Ecto neural progenitor cell (in vitro differentiated cells): ENCODE measurements at places on chromosomes 13 and 19.

GRCh38 chr19:5016781-5017180 is 47.9 kb downstream of the KDM4B start:
- no peak for DNase-seq

DNA sequence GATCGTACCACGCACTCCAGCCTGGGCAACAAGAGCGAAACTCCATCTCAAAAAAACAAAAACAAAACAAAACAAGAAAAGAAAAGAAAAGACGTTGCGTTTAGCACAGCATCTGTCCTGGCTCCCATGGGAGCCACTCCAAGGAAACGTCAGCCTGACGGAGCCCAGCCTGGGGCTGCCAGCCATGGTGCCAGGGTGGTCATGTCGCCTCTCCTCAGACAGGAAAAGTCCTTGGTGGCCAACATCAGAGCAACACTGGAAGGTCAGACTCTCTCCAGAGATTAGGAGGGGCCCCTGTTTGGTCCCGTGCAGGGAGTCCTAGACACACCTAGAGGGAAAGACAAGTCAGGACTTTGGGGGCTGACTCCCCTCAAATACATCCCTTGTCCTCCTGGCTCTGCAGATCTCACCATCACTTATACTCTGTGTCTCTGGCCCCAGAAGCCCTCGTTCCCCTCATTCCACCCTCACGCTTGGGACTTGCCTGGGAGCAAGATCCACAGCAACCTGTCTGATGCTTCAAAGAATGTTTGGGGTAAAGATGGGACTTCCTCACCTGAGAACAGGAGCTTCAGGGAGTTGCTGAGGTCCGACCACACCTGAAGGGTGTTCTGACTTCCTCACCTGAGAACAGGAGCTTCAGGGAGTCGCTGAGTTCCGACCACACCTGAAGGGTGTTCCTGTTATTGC is 9.3 kb downstream of the LILRA4 start:
- DNase-seq: no peak

DNA sequence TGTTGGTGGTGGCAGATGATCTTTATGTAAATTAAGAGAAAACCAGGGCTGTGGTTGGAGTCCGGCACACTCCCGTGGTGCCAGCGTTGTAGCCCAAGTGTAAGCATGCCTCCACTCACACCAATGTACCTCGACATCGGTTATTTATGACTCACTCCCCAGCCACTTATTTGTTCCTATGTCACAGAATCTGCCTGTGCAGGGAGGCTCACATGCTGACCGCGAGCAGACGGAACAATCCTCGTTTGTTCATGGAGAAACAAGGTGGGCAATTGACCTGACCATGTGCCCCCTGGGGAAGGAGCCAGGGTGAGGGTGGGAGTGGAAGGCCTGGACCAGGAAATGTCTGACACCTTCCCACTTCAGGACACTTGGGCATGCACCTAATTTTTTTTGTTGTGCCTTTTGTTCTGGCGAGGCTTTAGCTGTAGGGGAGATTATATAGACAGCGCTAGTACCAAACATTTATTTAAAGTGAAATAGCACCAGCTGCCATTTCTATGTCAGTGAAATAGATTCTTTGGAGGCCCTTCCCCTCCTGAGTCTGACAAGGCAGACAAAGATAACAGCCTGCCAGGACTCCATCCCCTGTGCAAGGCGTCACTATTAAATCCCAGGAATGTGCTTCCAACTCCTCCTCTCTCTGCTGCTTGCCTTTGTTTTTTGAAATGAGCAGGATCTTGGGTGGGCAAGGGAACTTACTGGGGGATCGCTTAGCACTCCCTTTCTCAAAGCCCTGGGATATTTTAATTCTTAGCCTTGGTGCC is 394.2 kb downstream of the FGF9 start:
- no peak for DNase-seq

DNA sequence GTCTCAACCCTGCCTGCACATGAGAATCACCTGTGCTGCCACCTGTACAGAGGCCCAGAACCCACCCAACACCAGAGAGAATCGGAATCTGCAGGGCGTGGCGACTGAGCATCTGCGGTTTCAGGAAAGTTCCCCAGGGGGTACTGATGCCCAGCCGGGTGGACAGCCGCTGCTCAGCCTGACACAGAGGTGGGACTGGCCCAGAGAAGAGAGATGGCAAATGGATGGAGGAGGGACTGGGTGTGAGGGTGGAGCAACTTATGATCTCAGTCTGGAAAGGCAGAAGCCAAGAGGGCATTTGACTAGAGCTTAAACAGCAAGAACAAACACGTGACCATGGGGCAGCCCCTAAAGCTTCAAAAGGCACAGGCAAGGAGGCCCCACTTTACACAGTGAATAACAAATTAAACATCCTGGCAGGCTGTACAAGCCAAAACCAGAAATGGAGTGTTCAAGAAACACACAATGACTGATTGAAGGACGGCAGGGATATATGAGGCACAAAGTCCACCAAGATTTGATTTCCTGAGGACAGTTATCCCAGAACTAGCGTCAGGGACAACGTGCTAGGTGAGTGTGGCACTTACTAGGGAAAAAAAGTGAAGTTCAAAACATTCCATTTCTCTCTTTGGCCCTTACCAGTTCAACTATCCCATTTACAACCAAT is 3.1 kb downstream of the RANBP3 start:
- no peak for DNase-seq

DNA sequence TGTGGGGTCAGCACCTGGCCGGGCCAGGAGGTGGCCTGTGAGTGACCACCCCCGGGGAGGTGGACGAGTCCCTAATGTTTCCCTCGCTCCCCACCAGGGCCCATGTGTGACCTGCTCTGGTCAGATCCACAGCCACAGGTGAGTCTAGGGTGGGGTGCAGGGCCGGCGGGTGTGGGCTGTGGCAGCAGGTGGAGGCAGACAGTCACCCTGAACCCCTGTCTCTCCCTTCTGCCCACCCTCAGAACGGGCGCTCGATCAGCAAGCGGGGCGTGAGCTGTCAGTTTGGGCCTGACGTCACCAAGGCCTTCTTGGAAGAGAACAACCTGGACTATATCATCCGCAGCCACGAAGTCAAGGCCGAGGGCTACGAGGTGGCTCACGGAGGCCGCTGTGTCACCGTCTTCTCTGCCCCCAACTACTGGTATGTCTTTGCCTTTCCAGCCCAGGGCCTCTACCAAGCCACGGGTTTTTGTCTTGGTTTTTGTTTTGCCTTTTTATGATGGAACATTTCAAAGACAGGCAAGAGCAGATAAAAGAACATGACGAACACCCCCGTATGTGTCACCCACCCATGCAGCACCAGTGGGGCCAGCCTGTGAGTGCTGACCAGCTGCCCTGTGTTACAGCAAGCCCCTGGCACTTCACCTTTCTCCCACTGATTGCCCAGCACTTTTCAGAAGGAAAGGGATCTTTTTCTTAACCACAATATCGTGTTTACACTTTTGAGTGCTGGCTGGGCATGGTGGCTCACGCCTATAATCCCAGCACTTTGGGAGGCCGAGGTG is 24.9 kb downstream of the CCDC8 start:
- no peak for DNase-seq

- peak; percentile 82 for DNase-seq
Observed at GRCh38 chr19:2385053-2385721, 25.1 kb downstream of the TMPRSS9 start.

DNA sequence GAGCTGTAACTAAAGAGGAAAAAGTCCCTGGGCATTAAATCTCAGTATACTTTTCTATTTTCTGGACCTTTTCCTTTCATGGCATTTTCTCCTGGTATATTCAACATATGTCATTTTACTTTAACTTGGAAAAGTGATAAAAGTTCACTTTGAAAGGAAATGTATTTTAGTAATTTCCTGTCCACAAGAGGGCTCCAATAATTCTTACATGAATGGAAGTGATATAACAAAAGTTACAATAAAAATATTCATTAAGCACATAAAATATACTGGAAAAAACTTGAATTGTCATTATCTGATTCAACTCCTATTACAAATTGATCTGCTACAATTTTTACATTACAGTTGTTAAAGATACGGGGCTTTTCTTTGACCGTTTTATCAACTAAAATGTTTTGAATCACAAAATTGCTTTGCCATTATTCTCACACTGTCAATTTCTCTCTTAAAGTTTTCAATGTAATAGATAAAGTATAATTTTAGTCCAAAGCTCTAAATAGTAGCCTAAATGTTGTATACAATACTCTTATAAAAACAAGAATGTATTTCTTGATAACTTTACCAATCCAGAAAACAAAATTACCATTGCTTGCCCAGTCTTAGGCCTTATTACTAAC is 4.9 kb downstream of the UBL3 start:
- no peak for DNase-seq

- DNase-seq: no peak
Observed at GRCh38 chr19:46125447-46125846, 959 bp upstream of the IGFL3 start.

GRCh38 chr13:91630946-91631345 is 232.5 kb downstream of the GPC5 start:
- no peak for DNase-seq

- no peak for DNase-seq
Observed at GRCh38 chr19:17948931-17949930, 16.4 kb downstream of the CCDC124 start.

DNA sequence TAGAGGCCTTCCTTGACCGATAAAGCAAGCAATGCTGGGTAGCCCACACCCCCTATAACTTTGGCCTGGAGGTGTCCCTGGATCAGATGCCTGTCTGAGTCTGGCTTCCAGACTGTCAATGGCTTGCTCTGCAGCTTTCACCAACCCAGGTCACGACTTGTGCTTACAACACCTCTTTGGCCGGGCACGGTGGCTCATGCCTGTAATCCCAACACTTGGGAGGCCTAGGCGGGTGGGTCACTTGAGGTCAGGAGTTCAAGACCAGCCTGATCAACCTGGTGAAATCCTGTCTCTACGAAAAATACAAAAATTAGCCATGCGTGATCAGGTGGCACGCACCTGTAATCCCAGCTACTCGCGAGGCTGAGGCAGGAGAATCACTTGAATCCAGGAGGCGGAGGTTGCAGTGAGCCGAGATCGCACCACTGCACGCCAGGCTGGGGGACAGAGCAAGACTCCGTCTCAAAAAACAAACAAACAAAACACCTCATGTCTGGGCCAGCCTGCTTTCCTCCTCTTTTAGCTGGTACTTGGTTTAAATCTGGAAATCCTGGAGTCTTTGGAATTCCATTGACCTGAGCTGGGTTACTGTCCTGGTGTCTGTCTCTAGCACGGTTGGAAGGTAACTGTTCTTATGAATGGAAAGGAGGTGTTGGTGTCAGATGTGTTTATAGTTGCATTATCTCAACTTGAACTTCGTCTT is 10.3 kb upstream of the GARRE1 start:
- no peak for DNase-seq

DNA sequence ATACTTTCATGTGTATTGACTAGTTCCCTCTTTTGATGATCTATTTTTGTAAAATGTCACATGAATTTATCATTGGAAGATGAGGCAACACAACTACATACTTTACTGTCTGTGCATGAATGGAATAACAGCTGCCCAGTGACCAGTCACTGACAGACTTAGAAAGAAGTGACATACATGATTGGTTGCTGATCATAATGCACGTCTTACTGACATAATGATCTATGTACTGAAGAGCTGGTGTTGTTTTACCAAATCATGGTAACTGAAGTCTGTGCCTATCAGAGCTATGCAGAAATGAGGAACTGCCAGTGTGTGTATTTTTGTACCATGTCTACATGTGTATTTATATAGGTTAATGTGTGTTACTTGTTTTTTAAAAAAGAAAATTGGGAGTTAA is 26.5 kb downstream of the GPR18 start:
- DNase-seq: no peak

DNA sequence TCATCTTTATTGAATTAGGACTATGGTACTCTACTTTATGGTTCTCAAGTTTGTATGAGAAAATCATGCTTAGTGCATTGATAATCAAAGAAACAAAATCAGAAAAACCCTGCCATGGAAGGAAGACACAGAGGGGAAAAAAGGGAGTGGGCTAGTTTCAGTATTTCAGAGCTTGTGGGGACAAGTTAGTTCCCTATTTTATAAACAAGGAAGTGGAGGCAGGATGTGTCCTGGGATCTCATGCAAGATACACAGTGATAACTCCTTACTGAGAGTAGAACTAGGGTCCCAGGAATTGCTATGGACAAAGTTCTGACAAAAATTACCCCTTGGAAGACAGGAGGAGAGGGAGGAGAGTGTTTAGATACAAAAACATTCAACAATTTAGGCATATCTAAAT is 1277.3 kb downstream of the UQCRFS1 start:
- DNase-seq: no peak

DNA sequence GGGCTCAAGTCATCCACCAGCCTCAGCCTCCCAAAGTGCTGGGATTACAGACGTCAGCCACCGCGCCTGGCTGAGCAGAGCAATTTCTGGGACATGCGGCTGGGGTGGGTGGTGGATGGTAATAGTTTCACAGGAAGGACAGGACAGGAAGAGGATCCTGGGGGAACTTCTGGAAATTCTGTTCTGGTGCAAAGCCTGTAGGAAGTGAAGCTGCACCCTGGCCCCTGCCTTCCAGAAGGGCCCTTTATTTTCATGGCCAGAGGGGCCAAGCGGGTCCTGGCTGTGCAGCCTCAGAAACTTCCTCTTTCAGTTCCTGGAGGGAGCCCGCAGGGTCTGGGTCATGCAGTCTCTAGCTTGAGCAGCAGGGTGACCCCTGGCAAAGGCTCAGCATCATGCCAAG is 15.7 kb downstream of the FEM1A start:
- DNase-seq: no peak
